ENCODE measurements at places on chromosomes 3 and 15.

DNA sequence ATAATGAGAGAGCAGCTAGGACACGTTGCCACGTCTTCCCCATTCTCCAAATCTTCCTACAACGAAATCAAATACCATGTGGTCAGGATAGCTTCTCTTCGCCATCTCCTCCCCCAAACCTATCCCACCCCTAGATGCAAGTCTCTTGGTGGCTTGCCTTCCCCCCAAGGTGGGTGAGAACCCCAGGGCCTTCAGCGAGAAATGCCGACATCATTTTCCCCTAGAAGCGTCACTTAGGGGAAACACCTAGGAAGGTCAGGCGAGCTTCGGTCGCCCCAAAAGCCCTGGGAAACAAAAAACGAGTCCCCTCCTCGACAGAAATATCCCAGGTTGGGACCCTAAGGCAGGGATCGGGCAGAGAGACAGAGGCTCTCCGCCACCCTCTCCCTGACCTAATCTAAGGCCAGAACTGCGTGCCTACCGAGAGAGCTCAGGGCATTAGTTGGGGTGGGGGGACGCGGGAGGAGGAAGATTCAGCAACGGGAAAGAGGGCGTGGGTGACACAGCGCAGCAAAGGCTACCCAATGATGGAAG lies 502 bp downstream of the DPH3 start:
- DNase-seq, result no peak

GRCh38 chr3:104392327-104392726 lies 974.4 kb upstream of the ALCAM start:
- DNase-seq, result no peak

DNA sequence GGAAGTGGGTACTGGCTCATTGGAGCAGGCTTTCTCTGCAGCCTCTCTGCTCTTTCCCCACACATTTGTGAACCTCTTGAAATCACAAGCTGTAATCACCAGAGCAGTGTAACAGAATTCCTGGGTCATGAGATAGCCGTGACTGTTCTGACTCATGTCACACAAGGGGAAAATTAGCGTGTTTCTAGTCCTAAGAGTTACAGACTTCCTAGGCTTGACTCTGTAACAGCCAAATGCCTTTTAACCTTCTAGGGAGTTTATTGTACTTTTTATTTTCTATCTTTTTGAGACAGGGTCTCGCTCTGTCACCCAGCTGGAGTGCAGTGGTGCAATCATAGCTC lies 54.7 kb upstream of the TRAK1 start:
- DNase-seq, result no peak

DNA sequence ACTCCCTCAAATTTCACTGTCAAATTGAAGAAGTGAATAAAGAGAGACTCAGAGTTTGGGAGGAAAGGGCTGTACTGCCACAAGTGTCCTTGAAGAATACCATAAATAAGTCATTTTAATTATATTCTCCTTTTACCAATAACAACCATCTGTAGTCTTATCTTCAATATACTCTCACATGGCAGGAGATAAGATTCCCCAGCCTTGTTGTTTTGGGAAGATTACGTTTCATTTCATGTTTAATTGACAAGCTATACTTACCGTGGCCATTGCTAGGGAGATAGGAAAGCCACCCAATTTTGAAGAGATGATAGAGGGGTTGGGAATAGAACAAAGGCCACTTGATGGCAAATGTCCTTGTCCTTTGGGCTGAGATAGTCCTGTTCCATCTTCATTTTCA lies 2.3 kb downstream of the MINDY4B start:
- no peak for DNase-seq

- DNase-seq, result peak; percentile 61
Measured at GRCh38 chr3:83523470-83524073, 1435.2 kb upstream of the CADM2 start.

DNA sequence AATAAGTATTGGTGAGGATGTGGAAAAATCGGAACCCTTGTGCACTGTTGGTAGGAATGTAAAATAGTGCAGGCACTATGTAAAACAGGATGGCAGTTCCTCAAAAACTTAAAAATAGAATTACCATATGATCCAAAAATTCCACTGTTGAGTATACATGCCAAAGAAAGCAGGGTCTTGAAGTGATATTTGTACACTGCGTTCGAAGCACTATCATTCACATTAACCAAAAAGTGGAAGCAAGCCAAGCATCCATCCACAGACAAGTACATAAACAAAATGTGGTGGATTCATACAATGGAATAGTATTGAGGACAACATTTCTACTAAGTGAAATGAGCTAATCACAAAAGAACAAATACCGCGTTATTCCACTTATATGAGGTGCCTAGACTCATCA lies 200.7 kb downstream of the TJP1 start:
- no peak for DNase-seq

- no peak for DNase-seq
Measured at GRCh38 chr15:41944313-41944940, 27.9 kb downstream of the EHD4 start.

DNA sequence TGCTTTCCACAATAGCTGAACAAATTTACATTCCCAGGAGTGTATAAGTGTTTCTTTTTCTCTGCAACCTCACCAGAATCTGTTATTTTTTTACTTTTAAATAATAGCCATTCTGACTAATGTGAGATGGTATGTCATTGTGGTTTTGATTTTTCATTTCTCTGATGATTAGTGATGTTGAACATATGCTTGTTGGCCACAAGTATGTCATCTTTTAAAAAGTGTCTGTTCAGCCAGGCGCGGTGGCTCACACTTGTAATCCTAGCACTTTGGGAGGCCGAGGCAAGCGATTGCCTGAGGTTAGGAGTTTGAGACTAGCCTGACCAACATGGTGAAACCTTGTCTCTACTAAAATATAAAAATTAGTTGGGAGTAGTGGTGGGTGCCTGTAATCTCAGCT lies 619.3 kb downstream of the SI start:
- DNase-seq, result no peak

- DNase-seq, result no peak
Measured at GRCh38 chr15:67296188-67296587, 41.6 kb downstream of the IQCH start.

DNA sequence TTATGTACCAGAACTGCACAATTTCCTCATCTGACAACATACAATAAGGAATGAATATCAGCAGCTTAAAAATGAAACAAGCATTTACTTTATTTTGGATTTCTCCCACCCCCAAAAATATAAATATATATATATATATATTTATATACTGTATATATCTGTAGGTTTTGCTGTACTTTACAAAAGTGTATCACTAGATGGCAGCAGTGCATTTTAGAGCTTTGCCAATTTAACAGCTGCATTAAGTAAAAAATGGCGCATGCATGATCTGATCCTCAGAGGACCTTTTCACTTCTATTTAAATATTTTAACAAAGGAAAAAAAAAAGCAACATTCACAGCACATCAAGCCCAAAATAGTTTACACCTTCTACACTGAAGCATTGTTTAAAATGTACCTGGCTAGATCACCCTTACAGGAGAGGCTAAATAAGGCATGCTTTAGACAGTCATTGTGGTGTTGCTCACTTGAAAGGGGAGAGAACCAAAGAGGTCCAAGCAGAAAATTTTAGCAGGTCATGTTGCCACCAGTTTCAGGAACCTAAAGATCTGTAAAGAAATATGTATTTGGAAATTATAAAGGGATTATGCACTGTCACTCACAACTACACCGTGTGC lies 72.6 kb downstream of the NPTN start:
- no peak for DNase-seq

DNA sequence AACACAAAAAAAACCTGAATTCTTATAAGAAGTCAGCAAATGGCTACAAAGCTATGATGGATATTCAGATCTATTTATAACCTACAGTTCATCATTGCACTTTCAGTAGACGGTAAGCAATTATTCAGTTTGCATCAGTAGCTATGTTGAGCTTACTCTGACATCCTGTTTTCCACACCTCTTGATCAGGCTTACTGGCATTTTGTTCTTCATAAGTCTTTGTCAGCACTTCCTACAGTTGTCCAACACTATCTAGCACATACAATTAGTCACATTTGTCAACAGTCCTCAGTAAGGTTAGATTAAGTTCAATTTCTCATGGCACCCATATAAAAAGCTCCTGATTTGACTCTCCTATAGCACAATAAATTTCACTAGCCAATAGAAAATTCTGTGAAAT lies 71.2 kb upstream of the ST3GAL6 start:
- DNase-seq, result no peak

GRCh38 chr3:69855436-69856162 lies 116.3 kb downstream of the MITF start:
- DNase-seq, result no peak

- no peak for DNase-seq
Measured at GRCh38 chr15:52082197-52083036, 30.2 kb downstream of the BCL2L10 start.

DNA sequence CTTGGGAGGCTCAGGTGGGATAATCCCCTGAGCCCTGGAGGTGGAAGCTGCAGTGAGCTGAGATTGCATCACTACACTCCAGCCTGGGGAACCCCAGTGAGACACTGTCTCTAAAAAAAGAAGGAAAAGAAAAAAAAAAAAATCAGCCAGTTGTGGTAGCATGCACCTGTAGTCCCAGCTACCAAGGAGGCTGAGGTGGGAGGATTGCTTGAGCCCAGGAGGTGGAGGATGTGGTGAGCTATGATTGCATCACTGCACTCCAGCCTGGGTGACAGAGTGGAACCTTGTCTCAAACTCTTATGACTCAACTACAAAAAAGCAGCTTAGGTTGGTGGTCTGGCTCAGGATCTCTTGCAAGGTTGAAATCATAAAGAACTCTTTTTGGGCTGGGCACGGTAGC lies 19.3 kb upstream of the GPX1 start:
- DNase-seq, result no peak

DNA sequence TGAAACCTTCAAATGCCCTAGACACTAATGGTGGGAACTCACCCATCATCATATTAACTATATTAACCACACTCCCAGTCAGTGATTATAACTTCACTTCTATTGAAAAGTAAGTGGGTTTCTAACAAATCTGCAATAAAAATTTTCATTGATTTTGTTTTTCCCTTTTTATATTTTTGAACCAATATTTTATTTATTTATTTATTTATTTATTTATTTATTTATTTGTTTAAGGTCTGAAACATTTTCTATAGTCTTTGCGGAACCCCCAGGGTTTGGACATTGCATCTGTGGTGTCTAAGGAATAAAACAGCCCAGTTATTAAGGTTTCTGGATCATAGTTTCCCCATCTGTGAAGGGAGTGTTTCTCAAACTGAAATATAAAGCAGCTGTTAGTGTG lies 16.2 kb upstream of the PLCL2 start:
- DNase-seq, result no peak

DNA sequence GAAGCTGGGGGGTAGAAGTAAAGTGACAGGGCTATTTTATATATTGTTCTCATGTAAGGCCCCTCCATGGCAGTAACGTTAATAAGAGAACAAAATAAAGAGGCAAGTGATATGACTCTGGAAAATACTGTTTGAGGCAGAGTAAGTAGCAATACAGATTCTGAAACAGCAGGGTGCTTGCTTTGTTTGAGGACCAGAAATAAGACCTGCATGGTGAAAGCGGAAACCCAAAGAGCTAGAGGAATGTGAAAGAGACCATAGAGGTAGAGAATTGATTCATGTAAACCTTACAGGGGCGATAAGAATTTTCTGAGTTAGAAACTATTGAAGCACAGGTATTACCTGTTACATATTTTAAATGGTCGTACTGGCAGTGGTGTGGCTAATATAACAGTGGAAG lies 1517.1 kb downstream of the SI start:
- DNase-seq, result no peak

DNA sequence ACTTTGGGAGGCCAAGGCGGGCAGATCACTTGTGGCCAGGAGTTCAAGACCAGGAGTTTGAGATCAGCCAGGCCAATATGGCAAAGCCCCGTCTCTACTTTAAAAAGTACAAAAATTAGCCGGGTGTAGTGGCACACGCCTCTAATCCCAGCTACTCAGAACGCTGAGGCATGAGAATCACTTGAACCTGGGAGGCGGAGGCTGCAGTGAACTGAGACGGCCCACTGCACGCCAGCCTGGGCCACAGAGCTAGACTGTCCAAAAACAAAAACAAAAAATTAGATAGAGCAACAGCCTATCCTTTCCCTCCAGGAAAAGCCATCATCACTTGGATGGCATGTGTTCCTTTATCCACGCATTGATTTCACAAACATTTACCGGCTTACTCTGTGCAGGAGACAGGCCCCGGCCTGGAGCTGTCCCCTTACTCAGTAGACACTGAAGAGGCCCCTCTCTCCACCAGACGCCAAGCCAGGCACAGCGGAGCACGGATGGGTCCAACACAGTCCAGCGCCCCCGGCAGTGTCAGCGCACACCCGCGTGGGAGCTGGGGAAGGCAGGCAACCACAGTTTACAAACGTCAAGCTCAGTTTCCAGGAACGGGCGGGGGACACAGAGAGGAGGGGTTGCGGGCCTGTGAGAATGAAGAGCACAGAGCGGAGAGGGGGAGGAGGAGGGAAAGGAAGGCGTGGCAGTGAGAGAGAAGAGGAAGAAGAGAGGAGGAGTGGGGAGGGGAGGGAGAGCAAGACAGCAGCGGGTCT lies 3.1 kb downstream of the GP5 start:
- DNase-seq, result no peak

DNA sequence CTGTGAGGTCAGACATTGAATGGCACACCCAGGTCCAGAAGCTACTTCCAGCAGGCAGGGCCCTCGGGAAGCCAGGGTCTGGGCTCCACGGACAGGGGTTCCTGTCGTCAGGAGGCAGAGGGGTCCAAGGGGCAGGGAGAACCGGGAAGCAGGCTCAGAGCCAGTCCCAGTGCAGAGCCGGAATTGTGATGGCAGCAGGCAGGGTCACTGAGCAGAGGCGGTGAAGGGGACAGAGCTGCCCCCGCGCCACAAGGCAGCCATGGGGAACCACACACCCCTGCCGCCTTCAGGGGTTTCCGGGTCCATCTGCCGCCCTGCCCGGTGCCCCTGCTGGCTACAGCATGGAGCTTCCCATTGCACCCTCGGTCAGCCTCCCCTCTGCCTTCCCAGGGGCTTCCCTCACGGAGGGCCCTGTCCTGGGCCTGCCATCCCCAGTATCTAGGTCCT lies 136.9 kb downstream of the NSMCE3 start:
- no peak for DNase-seq

DNA sequence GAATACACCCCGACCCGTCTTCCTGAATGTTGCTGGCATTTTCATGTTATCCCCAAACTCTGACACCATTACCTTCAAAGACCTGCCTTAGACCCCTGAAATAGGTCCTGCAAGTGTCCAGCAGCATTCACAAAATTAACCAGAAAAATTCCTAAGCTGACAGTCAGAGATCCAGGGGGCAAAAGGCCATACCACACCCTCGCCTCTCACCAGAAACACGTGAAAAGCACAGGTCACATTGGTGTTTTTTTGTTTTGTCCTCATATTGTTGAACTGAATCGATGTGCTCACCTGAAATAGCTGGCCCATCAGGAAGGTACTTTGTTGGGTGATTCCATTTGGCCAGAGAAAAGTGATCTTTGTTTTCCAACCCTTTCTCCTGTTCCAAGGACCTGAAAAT lies 113.1 kb upstream of the HES1 start:
- DNase-seq, result no peak

GRCh38 chr3:16546186-16547010 lies 32.9 kb upstream of the RFTN1 start:
- DNase-seq, result no peak

DNA sequence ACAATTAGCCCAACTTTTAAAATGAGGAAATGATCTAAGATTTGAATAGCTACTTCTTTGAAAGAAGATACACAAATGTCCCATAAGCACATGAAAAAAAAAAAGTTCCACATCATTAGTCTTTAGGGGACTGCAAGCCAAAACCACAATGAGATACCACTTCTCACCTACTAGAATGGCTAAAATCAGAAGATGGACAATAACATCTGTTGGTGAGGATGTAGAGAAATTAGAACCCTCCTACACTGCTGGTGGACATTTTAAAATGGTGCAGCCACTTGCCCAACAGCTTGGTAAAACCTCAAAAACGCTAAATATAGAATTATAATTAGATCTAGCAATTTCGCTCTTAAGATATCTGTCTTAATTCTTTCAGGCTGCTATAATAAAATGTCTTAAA lies 77.1 kb downstream of the MEX3B start:
- DNase-seq, result no peak
